Stimulated activated CD8-positive, alpha-beta memory T cell treated with anti-CD3 and anti-CD28 coated beads, Interleukin-4, amount 100 ng/mL, for 24 hours (primary cell): ENCODE measurements at places on chromosomes 1 and 21.

GRCh38 chr1:63936276-63936675 lies 162.5 kb downstream of the ROR1 start:
- no peak for DNase-seq

GRCh38 chr1:84479998-84480397 lies 932 bp downstream of the RPF1 start:
- no peak for DNase-seq

DNA sequence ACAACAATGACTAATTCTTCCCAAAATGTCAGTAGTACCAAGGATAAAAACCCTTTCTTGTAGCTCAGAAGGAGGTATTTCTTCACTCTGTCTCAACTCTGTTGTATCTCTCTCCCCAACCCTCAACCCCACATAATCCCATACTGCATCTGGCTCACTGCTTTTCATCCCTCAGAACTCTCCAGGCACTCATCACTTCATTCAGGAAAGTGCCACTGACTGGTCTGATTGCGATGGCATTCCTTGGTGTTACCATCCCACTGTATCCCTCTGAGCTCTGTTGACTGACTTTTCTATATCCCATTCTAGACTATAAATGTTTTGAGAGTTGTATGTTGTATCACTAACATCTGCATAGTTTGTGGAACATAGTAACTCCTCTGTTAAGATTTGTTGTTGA lies 483.5 kb upstream of the ADGRL2 start:
- no peak for DNase-seq

DNA sequence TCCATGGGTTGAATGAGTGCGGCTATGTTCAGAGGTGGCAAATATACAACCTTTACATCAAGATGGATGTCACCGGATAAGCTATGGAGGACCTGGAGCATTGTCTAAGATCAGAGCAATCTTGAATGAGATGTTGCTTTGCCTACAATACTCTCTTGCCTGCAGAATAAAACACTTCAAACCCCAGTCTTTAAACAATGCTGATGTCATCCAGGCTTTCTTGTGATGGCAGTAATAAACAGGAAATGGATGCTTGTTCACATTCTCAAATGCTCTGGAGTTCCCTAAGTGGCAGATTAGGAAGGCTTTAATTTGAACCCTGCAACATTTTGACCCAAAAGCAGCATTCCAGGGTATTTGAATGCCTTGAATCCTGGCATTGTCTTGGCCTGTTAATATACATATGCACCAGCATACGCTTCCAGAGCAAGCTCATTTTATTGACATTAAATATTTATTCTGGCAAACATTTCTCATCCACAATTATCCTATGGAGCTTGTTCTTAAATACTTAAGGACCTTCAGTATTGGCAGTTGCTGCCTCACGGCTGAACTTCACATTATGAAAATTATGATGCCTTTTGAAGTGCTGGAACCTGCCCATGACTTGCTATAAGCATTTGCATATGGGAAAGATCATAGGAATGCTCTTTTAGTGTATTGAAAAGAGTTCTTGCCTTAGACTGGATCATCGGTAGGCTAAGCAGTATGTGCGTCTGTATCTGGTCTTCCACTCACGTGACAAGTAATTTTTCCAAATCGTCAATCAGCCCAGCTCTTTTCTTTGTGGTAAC lies 422.7 kb downstream of the SIPA1L2 start:
- no peak for DNase-seq

DNA sequence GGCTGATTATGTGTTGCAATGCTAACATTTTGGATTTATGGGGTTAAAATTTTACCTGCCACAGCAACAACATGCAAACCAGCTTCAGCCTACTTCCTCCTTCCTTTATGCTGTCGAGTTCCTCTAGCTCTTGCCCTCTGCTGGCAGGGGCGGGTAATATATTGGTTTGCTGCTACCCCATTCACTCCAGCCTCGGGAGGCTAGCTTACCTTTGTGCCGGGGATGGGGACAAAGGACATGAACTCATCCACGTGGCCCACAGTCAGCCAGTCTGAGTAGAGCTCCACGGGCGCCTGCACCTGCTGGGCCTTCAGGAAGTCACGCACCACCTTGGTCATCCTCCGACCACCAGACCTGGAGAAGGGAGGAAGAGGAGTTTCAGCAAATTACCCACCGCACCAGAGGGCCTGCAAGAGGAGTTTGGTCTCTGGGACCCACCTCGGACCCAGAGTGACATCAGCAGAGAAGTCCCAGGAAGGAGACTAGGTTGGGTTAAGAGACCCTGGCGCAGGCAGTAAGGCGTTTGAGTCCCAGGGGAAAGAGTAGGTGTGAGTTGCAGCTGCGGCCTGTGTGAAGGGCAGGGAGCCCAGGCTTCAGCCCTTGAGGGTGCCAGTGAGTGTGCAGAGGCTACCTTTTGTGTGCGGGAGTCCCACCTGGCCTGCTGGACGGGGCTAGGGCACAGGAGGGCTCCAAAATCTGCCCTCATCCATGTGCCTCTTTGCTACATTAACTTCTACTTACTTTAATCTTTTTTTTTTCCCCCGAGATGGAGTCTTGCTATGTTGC lies 21.8 kb upstream of the SDHB start:
- no peak for DNase-seq

DNA sequence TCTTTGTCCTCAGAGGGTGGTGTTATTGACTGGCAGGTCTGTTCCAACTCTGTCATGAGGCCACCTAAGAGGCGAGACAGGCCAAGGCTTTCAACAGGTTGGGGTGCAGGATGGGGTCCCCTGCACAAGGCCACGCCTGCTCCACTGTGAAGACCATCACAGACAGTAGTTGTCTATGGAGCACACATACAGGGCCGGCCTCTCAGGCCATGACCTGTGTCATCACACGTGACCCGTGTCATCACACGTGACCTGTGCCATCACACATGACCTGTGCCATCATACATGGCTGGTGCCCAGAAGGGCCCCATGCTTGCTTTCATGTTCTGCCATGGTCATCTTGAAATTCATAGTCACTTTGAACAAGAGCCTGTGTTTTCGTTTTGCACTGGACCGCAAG lies 91.9 kb downstream of the ARHGEF10L start:
- DNase-seq: no peak

DNA sequence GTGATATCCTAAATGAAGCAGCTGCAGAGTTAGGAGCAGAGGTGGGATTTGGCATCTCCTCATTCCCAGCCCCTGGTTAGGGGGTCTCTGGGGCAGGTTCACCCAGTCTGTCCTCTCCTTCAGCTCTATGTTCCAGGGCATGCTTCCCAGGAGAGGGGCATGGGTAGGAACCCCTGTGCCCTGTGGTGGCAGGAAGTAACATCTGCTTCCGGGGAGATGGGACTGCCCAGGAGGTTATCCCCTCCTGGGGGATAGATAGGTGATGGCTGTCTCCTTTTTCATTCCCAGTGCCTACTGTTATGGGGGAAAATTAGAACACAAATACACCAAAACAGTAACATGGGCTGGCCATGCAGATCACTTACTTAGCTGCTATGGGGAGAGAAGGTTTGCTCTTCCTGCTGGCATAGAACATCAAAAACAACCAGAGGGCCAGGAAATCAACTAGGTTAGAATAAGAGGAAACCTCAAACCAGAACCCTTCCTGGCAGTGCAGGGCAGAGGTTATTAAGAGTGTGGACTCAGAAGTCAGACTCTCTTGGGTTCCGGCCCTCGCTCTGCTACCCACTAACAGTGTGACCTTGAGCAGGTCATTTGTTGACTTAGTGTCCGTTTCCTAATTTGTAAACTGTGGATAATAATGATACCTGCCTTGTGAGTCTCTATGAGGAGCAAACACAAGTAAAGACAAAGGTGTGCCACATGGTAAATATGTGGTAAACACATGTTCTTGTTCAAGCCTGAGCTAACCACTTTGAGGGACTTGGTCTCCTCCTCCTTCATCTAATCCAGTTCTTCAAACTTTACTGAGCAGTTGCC lies 157.8 kb upstream of the JUN start:
- no peak for DNase-seq

DNA sequence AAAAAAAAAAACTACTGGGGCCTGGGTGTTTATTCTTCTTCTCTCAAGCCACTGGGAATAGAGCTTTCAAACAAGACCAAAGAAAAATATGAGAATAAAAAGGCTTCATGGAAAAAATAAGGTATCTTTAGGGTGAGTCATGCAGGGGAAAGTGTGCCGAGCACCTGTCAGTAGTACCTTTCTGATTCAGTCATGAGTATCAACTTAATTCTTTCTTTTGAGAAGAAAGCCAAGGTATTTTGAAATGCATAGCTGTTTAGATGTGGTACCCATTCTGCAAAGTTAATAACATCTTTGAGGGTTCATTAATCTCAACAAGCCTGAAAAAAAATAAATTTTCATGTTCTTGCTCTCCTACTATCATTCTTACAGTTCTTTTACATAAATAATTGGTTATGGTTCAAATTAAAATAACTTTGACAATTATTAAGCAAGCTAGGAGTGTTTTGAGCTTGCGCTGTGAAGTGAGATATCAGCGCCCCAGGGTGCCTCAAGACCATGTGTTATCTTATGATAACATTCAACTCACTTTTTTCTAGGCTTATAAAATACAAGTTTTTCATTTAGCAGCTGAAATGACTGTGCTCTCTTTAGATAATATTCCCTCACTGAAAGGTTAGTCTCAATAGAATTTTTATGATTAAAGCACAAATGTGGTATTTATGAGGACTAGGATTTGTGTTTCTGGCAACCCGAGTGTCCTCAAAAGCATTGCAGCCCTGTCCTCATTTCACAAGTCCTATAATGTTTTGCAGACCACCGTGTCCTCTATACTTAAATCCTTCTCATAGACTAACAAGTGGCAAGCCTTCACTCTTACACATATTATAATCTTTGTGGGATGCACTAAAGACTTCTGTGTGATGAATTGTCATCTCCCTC lies 138.6 kb downstream of the SLC44A5 start:
- DNase-seq: no peak

DNA sequence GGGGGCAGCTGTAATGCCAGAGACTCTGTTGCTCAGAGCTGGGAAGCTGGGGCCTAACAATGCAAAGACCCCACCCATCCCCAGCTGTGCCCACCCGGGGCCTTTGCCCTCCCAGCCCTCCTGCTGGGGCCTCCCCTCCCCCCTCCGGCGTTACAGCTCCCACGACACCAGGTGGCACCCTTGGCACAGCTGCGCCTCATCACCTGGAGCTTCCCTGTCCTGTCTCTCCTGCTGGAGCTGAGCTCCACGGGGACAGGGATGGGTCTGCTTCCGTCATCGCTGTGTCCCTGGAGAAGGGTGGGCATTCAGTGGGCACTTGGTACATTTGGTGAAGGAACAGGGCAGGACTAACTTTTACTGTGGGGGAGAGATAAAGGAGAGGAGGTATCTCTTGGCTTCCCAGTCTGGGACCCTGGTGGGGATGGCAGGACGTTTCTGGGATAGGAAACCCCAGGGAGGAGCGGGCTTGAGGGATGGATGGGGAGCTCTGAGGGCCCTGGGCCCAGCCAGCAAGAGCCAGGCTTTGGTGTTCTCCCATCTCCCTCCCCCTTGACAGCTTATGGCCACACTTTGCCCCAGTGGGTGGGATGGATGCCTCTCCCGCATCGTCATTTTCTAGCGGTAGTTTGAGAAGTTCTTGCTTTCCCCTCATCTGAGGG lies 453.2 kb downstream of the PTPRU start:
- DNase-seq: no peak

DNA sequence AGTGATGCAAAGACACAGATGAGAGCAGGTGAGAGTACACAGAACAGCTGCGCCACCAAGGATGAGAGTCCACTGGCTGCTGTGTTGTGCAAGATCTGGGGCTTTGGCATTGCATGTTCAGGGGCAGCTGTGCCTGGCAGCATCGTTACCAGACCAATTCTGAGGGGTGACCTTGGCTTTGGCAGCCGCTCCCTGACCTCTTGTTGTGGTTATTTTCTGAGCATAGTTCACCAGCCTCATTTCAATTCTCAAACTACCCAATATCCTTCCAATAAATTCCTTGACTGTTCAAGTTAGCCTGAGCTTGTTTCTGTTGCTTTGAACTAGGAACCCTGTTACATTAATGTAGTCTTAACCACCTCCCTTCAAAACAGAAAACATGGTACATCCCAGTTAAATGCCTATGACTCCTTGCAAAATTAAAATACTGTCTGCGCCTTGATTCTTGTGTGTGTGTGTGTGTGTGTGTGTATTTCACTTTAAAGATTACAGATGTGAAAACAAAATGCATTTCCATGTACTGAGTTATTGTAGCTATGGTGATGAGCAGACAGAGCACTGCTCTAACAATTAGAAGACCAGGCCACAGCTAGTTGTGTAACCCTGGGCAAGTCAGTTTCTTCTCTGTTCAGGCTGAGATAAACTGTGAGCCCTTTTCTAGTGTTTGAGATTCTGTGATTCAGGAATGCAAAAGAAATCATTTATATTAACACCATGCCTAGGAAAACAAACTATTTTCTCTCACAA lies 106.3 kb upstream of the GUCA2B start:
- no peak for DNase-seq

DNA sequence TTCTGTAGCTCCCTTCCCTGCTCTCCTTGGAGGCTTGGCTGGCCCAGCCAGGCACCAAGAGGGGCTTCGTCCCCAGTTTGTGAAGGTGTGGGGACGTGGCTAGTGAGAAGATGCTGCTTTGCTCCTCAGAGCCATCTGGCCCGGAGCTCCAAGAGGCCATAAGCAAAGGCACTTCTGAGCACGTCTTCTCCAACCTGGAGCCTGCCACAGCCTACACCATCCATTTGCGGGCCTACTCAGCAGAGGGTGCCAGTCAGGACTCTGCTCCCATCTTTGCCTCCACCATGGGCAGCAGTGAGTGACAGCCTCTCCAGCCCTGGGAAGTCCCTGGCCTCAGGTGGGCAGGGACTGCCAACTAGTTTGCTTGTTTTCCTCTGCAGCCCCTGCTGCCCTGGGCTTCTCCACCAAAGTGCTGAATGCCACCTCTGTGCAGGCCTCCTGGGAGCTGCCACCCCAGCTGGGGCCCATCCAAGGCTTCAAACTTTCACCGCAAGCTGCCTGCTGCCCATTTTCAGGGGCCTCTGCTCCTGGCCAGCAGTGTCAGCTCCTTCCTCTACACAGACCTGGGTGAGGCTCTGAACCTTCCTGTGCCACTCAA lies 25.9 kb downstream of the SLC27A3 start:
- DNase-seq: no peak

- DNase-seq: no peak
These were observed 12.4 kb upstream of the SPATA1 start for GRCh38 chr1:84493747-84494146.

- no peak for DNase-seq
These were observed 44.8 kb upstream of the KCND3 start for GRCh38 chr1:112034277-112034676.

GRCh38 chr1:221697923-221698425 lies 43.9 kb downstream of the DUSP10 start:
- no peak for DNase-seq

- no peak for DNase-seq
These were observed 11.4 kb downstream of the RPE65 start for GRCh38 chr1:68438310-68438709.

DNA sequence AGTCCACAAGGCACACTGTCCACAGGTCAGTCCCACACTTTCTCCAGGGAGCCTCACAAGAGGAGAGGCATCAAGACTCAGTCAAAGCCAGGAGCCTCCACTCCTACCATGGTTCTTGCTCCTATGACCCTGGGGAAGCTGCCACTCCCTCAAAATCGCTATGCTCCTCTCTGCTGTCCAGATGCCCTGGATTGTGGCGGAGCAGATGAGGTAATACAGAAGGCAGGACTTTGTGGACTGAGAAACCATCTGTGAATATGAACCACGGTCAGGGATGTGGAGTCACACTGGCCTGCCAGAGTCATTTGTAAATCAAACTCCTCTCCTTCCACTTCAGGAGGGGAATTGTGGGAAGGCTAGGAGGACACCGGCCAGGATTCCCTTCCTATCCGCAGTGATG lies 20.6 kb downstream of the VWA5B1 start:
- no peak for DNase-seq
